Activated CD4-positive, alpha-beta T cell treated with anti-CD3 and anti-CD28 coated beads, Interleukin-2, amount 50 U/mL, for 48 hours (primary cell): ENCODE measurements at places on chromosomes 3 and 15.

DNA sequence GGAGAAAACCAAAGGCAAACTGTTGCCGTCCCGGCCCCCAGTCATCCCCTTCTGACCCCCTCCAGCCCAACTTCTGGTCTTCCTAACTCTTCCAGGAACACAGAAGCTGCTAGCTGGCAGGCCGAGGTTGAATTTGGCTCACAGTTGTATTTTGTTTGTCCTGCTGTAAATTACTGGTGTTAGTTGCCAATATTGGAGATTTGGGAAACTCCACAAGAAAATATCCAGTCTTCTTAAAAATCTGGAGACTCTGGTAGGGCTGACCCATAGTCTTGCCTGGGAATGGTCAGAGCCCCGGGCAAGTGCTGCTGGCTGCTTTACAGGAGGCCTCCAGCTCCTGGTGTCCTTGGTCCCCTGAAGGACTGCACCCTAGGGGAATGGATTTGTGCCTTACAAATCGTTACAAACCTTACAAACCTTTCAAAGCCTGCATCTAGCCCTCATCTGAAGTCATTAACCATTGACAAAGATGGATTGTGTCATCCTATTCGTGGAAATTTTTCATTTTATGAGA, 112.0 kb upstream of the MCTP2 start:
- DNase-seq = no peak

GRCh38 chr3:126406389-126407296, 11.9 kb downstream of the CFAP100 start:
- no peak for DNase-seq

DNA sequence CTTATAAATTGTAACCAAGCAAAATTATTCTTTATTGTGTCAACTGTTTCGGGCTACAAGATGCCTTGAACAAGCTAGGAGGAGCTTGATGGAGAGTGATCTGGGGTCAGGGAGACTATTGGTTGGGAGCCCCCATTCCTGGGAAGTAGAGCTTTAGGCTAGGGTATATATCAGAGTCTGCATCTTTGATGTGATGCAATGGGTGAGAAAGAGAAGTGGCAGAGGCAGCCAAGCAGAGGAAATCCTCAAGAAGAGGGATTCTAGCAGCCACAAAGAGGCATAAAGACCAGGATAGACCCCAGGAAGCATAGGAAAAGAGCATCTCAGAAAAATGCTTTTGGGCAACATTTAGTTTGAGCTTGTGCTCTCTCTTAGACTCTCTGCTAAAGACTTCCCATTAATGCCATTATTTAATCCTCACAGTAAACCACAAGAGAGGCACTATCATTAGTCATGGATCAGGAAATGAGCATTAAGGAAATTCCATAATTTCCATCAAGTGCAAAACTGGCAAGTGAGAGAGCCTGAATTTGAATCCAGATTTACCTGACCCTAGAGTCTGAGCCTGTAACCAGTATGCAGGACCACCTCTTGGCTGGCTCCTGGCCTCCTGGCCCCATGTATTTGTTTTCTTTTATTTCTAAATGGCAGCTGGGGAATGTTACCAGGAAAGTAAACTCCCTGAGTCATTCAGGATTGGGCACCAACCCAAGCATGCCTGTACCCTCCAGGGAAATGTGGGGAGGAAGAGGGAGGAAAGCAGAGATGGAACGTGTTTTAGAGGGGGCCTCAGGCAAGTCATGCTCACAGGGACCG, 118.7 kb downstream of the RPL22L1 start:
- no peak for DNase-seq

- DNase-seq = no peak
Measured at GRCh38 chr3:34256791-34257190, 458.4 kb downstream of the PDCD6IP start.

DNA sequence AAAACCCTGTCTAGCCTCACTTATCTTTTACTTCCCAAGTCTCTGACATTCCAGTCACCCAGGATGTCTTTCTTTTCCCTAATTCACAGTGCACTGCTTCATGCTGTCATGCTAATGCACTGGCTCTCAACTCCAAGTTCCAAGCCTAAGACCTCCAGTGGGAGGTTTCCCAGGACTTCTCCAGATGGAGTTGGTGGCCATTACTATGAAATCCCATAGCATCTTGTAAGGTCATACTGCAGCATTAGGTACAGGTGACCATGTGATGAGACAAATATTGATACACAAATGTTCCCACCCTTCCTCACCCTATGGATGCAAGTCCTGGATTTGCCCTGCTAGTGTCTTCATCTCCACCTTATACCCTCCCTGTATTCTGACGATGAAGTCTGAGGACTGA, 138.6 kb upstream of the PRICKLE2 start:
- no peak for DNase-seq

- no peak for DNase-seq
Measured at GRCh38 chr3:114789803-114790202, 357.3 kb downstream of the ZBTB20 start.

- no peak for DNase-seq
Measured at GRCh38 chr15:63601704-63602185, 4.6 kb downstream of the FBXL22 start.

DNA sequence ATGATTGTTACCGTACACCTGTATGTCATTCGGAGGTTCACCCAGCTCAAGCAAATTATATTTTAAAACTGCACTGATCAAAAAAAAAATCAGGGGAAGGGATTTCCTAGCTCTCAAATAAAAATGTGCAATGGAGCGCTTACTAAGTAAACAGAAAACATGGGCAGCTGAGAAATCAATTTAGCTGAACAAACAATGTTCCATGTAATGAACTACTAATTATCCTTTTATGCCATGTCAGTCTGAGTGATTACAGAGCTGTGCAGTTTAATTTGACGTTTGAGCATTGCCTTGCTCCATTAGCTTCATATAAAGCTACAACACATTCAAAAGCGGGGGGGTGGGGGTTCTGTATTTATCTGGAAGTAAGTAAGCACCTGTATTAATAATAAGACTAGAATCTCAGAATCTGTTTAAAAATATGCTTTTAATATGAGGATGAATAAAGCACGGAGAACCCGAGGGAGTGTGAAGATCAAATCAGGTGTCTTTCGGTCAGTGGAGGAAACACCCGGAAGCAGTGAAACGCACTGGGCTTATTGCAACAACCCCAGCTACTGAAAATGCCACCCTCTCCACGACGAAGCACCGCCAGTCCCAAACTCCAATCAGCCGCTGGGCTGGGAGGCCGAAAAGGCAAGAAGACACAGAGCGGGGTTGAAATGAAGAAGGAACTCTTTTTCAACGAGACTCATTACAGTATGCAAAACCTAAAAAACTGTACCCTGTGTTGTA, 196.5 kb upstream of the ATP11B start:
- no peak for DNase-seq

- no peak for DNase-seq
Measured at GRCh38 chr15:62509395-62509958, 344.4 kb upstream of the C2CD4B start.

- no peak for DNase-seq
Measured at GRCh38 chr3:149560001-149560400, 85.5 kb downstream of the TM4SF4 start.

- DNase-seq = no peak
Measured at GRCh38 chr15:52136442-52136980, 23.9 kb upstream of the BCL2L10 start.

DNA sequence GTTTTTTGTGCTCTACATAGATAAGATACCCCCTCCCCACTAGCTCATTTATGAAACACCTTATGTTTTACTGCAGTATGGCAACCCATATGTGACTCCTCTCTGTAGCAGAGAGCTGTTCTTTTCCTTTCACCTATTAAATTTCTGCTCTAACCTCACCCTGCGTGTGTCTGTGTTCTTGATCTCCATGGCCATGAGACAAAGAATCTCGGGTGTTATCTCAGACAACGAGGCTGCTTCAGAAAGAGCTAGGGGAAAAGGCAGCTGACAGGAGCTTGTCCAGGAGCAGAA, 18.0 kb downstream of the CCR8 start:
- DNase-seq = no peak

GRCh38 chr3:152474585-152474984, 205.9 kb downstream of the MBNL1 start:
- no peak for DNase-seq

GRCh38 chr3:121793078-121793477, 41.8 kb downstream of the IQCB1 start:
- DNase-seq = no peak

GRCh38 chr15:100284191-100284590, 57.6 kb downstream of the ADAMTS17 start:
- no peak for DNase-seq

DNA sequence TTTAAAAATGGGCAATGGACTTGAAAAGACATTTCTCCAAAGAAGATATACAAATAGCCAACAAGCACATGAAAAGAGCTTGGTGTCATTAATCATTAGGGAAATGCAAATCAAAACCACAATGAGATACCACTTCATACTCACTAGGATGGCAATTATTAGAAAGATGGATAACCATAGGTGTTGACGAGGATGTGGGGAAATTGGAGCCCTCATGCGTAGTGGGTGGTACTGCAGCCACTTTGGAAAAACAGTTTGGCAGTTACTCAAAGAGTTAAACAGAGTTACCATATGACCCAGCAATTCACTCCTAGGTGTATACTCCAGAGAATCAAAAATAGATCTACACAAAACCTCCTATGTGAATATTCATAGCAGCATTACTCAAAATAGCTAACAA, 27.4 kb downstream of the RPLP1 start:
- no peak for DNase-seq

- no peak for DNase-seq
Measured at GRCh38 chr3:6281662-6282061, 579.3 kb upstream of the GRM7 start.
